Hematopoietic multipotent progenitor cell (in vitro differentiated cells): ENCODE measurements at places on chromosomes 7 and 10.

GRCh38 chr7:87933953-87934698, at the start of gene ADAM22:
Gene ADAM22 (plus strand): TSS chr7:87934251. CDS start chr7:87934466, 215 bp downstream.
- DNase-seq = peak; percentile 96

DNA sequence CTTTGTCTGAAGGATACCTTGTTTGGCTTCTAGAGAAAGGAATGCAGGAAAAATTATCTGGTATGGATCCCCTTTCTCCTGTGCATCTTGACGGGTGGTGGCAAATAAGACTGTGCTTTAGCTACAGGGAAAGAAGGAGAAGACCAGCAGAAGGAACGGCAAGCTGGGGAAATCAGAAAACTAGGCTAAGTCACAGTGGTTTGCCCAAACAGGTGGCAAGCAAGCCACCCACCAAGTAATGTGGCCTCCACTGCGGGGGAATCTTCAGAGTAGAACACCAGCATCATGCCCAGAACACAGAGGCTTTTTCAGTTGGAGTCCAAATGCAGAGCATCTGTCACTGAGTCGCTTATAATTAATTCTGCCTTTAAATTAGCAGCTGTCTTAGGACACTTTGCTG, 282.8 kb downstream of the PHF14 start:
- no peak for DNase-seq

- no peak for DNase-seq
Observed at GRCh38 chr10:69495666-69496065, 44.4 kb downstream of the TSPAN15 start.

DNA sequence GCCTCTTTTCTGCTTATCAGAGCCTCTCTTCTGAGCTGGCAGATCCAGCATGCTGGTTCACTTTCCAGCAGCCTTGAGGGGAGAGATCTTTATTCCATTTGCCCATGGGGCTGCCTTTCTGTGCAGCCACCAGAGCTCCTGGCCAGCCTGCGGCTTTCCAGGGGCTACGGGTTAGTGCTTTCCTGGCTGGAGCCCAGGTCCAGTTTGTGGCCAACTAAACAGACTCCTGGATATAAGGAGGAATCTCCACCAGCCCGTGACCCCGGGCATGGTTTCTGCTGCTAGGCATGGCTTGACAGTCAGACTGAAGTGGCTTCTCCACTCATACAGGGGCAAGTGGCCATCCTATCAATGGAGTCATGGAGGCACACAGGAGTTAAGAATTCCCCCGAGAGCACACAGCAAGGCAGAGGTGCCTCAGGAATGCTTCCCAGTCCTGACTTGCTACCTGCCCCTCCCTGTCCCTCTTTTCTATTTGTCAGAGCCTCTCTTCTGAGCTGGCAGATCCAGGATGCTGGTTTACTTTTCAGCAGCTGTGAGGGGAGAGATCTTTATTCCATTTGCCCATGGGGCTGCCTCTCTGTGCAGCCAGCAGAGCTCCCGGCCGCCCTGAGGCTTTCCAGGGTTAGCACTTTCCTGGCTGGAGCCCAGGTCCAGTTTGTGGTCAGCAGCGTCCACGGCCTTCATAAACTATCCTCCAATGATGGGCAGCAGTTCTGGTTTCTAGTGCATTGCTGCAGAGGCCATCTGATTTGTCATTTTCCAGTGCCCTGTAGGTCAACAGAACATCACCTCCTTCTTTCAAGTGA, 35.9 kb downstream of the TSPAN15 start:
- no peak for DNase-seq

- no peak for DNase-seq
Observed at GRCh38 chr10:50381642-50382041, 130.3 kb upstream of the ASAH2 start.

DNA sequence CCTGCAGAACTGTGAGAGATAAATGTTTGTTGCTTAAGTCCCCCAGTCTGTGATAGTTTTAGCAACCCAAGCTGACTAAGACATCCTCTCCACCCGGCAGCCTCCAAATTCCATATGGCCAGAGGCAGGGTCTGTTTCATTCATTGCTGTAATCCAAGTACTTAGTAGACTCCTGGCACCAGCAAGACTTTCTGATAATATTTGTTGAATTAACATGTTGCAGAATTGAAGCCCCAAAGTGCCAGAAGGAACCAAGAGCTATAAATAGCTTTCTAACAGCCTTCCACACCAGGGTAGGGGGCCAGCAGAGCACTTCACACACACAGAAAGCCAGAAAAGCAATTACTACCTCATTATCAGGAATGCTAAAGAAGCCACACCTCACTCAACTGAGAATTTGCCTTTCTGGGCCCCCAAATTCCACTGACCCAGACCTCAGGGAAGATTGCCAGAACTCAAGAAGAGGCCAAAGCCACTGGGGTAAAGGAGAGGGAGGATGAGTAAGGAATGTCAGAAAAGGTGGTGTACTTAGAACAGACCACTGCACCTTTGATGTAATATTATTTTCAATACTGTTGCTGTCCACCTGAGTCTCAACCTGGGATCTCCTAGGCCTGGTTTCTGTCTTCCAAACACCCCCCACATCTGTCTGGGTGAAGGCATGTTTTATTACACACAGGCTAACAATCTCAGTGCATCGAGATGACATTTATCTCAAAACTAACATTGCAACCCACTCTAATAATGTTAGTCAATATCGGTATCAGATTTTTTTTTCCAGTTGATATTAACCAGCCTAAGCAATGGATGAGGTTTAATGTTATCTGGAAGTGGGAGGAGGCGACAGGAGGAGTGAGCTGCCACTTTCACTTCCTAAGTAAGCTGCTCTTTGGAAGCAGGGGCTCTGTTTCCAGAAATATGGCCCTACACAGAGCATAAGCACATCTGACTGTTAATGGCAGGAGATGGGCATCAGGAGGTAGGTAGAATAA, 5.5 kb downstream of the NOD1 start:
- no peak for DNase-seq

- DNase-seq = no peak
Observed at GRCh38 chr7:116218051-116218645, 7.8 kb downstream of the TES start.

GRCh38 chr7:32536585-32536984, 41.3 kb downstream of the AVL9 start:
- DNase-seq = peak; percentile 5

DNA sequence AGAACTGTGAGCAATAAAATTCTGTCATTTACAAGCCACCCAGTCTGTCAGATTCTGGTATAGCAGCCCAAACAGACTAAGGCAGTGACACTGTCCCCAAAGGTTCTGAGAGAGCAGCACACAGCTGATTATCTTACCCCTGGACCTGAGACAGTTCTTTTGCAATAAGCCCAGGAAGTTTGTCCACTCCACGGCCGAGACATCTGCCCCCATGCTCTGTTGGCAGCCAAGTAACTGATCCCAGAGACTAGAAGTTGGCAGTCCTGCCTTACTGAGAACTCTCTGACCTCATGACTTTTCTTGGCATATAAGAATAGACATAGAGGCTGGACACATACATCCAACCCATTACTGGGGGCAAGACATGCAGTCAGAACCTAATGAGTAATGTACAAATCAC, 243.0 kb upstream of the GRB10 start:
- no peak for DNase-seq

- no peak for DNase-seq
Observed at GRCh38 chr7:124444696-124445480, 320.7 kb downstream of the GPR37 start.

DNA sequence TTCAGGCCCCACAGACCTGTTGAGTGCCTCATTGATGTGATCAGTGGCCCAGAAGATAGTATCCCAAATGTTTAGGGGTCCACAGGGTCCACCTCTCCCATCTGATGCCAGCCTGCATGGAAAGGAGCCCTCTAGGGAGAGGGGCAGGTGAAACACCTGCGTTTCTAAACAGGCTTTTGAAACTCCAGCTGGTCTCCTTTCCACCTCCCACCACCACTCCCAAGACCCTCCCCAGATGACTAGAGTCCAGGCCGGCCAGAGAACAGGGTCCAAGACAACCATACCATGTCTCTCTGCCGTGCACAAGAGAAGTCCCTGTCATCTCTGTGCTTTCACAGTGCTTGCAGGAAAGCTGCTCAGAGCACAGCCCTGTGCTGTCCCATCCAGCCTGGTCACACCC, 105.0 kb upstream of the NANOS1 start:
- no peak for DNase-seq

DNA sequence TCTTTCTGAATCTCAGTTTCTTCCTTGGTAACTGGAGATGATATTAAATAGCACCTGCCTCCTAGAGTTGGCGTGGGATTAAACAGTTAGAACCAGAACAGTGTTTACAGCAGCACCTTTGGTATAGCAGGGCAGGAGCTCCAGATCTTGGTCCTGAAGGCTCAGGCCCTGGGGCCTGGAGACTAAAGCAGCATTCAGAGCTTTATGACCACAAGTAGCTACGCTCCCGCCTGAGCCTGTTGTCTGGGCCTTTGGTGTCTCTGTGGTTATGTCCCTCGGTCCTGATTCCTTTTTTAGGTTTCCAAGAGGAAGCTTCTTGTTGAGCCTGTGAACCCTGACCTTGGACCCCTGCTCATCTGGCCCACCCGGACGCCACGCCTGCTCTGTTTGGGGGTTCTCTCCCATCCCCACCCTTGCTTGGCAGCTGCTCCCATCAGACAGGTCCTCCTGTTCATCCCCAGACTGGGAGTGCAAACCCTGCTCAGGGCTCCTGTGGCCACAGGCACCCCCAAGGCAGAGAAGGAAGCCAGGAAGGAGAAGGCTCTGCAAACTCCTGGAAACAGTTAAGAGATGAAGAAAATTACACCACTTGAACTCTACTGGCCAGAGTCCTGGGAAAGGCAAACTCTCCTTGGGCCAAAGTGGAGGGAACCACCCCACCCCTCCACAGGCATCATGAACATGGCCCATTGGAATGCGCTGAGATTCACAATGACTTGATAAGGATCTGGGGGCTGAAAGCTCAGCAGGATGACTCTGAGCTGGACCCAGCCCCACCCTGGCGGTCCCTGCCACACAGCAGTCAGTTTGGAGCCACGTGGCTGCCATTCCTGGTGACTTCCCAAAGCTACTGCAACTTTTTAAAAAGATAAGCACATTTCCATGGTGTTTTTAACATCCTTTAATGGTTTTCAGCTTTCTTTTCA, 50.1 kb upstream of the TMEM72 start:
- DNase-seq = no peak

DNA sequence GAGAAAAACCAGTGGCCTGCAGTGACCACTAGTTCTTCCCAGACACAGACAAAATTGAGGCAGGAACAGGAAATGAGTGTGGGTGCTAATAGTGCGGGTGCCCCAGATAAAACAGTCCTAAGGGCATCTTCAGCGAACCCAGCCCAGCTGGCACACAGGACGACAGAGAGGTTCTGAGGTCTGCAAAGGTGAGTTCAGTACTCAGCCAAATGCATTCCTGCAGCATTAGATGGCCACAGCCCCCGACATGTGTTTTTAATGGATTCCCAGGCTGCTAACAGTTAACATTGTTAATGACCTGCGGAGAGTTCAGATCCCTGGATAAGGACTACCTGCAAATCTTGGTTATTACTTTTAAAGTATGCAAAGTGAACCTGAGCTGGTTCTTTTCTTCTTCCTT, 196.0 kb downstream of the HIBADH start:
- DNase-seq = no peak
